Hematopoietic multipotent progenitor cell (in vitro differentiated cells): ENCODE measurements at places on chromosomes 5 and 9. TPM values are rescaled to one million over a fixed set of nuclear protein-coding genes. Genes with fewer than 3 reads are reported as not detected.

The PCDHGA1 gene
- total RNA-seq, result under 0.01 TPM

The CDX1 gene
- not detected for total RNA-seq

DNA sequence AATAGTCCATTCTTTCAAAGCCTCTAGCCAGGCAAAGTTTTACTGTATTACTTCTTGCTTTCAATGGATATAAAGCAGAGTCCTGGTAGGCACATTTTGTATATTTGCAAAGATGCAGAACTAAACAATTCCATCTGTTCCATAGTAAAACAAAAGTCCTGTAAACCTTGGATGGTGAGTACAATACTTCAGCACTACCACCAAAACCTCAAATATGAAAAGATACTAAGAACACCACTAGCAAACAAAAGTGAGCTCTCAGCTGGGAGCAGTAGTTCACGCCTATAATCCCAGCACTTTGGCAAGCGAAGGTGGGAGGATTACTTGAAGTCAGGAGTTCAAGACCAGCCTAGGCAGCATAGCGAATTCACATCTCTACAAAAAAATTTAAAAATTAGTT is 195.0 kb downstream of the MSX2 start:
- DNase-seq, result no peak

The ZNF474 gene
- total RNA-seq, result 3.2 TPM

The PCDHGA5 gene
- 1.1 TPM for total RNA-seq

GRCh38 chr5:65961633-65962032 is 35.3 kb downstream of the ERBIN start:
- no peak for DNase-seq

The ZDHHC11 gene
- total RNA-seq, result 5.9 TPM

- no peak for DNase-seq
Measured at GRCh38 chr5:145976431-145977155, 40.2 kb downstream of the SH3RF2 start.

The IL3 gene
- not detected for total RNA-seq

DNA sequence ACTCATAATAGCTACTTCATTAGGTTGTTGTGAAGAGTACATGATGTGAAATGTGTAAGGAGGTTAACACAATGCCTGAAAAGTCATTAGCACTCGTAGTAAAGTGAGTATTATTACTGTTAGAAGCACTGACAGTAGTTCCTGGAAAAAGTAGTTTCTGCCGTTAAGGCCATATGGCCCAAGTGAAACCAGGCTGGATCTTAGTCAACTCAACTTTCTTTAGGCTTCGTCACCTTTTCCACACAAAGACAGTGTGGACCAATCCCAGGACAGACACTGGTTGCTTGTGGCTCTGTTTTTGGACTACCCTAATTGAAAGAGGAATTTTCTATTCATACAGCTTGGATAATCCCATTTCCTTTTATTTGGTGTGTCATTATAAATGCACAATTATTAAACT is 29.4 kb upstream of the CKMT2 start:
- no peak for DNase-seq

The DUSP1 gene
- total RNA-seq, result 2,121 TPM
